ENCODE measurements at places on chromosomes 6 and 20.

DNA sequence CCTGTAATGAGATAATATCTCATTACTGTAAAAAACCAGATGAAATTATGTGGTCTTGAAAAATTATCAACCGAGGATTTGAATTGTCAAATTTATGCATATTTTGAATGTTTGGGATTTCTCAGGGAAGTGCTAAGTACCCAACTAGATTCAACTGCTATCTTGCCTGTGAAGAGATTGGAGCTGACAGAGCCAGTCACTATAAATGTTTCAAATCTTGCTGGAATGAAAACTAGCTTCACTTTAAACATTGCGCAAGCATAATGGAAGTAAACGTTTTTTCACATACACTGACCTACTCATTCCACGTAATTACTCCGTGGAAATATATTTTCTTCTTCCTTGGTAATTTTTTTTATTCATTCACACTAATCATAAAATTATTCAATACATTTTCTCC is 46.7 kb downstream of the TMEM170B start:
- DNase-seq, result no peak

DNA sequence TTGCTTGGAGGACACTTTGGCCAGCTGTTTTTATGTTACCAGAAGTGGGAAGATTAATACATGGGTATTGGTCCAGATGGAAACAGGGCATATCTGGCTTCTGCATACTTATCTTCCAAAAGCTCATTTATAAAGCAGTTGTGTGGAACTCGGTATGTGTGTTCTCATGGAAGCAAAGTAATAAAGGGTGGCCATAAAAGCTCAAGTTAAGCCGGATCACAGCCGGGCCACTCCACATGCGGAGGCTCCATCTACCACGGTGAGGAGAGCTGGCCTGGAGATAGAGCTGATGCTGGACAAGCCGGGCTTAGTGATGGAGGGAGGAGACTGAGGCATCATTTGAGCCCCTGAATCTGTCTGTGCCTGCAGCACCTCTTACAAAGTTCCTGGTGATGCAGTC is 38.6 kb upstream of the KIF16B start:
- no peak for DNase-seq

GRCh38 chr6:34525431-34526175 is 30.5 kb downstream of the SPDEF start:
- DNase-seq, result no peak

DNA sequence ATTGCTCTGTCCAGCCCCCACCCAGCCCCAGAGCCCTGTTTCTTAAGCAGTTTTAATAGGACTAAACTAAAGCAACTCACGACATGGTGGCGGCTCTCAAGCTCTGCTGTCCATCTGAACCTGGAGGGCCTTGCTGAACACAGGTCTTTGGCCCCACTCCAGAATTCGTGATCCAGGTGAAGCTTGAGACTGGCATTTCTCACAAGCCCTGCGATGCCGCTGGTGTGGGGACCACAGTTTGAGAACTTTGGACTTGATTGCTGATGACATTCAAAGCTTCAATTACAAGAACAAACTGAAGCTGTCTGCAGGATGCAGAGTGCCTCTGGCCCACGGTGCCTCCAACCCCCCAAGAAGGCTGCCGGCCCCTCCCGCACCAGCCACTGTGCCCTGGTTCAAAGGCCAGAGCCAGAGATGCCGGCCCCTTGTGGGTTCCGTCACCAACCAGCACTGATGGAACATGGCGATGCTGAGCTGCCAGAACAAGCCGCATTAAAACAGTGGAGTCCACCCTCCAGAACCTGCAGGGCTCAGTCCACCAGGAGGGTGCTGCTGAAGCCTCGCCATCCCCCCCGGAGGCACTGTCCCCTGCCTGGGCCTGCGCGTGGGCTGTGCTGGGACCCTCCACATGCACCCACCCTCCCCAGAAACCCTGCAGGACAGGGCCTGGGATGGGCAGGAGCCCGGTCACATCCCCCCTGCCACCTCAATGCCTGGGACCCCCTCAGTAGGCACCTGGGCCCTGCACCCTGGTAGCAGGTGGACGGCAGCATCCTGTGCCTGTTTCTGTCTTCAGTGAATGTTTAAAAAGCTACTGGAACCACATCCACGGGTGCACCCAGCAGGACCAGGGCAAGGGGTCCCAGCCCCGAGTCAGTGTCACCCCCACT is 101.1 kb downstream of the PSMB1 start:
- no peak for DNase-seq
